ENCODE measurements at places on chromosomes 12 and 14.

DNA sequence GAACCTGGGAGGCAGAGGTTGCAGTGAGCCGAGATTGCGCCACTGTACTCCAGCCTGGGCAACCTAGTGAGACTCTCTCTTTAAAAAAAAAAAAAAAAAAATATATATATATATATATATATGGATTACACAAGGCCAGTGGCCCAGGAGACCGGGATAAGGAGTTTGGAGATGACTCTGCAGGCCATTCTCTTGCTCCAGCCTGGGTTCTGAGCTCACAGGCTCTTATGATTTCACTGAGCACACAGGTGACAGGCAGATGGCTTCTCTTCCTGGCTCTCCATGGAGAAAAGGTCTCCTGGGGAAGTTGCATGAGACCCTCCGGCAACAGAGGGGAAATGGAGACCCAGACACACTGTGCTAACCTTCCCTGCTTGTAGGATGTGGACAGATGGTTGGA is 98.7 kb upstream of the VASH1 start:
- DNase-seq, result no peak

GRCh38 chr14:96166461-96167223 is 38.0 kb upstream of the BDKRB2 start:
- DNase-seq, result no peak

DNA sequence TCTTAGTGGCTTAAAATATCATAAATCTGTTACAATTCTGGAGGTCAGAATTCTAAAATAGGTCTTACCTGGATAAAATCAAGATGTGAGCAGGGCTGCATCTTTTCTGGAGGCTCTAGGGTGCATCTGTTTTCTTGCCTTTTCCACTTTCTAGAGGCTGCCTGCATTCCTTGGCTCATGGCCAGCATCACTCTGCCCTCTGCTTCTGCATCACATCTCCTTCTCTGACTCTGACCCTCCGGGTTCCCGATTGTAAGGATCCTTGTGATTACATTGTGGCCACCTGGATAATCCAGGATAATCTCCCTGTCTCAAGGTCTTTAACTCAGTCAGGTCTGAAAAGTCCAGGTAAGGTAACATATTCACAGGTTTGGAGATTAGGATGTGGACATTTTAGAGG is 11.0 kb upstream of the BMP4 start:
- no peak for DNase-seq

- no peak for DNase-seq
Measured at GRCh38 chr12:66162701-66163100, 7.1 kb downstream of the TMBIM4 start.

DNA sequence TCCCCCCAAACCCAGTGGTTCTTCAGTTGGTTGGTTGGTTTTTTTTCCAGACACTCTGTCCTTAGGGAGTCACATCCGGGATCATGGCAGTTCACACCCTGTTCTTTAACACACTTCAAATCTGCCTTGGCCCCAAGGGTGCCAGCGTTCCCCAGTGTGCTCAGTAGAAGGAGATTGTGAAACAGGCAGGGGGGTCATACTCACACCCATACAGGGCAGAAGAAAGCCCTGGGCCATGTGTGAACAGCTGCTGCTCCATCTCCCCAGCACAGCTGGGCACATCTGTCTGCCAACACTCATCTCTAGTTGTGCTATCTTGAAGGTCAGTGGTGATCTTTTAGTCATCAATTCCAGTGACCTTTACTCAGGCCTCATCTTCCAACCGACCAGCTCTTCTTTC is 64.4 kb upstream of the FUT8 start:
- no peak for DNase-seq

DNA sequence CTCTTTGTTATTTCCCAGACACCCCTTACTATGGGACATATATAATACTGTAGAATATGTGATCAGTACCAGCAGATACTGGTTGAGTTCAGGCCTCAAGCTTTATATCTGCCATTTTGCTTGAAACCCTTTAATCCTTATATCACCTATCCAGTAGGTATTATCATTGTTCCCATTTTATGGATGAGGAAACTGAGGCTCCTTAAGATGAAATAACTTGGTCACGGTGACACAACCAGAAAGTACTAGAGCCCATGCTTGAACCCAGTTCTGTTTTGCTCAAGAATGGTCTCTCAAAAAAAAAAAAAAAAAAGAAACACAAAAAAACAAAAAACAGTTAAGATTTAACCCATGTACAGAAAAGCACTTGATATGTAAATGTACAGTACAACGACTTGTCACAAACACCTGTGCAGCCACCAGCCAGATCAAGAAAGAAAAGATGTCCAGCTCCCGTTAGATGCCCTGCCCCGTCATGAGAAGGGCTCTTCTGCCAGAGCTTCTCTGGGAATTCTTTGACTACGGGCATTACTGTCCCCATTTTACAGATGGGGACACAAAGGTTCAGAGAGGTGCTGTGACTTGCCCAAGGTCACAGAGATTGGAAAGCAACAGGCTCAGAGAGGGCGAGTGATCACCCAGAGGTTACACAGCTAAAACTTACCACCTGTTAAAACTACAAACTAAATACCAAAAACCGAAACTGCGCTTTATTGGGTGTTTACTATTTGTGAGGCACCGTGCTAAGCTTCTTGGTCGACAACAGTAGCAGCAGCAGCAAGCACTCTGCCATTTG is 669 bp upstream of the WSCD2 start:
- no peak for DNase-seq

GRCh38 chr14:75554482-75554881 is 23.9 kb upstream of the FLVCR2 start:
- no peak for DNase-seq

- no peak for DNase-seq
Measured at GRCh38 chr14:54350203-54350602, 46.6 kb upstream of the CDKN3 start.

DNA sequence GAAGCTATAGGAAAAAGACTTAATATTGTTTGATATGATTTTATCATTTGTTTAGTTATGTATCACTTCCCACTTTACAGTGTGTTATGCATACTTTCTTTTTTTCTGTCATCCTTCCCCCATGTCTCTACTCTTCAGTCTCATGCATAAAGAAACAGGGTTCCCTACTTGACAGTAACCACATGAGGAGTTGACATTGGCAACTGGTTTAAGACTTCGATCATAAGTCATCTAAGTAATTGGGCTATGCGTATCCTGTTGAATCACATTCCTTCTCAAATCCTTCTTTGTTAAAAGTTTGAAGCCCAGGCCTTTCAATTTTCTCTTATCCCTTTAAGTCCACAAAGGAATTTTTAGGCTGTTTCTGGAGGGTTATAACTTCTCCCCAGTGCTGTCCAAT is 358.7 kb downstream of the RAD51B start:
- DNase-seq, result no peak

GRCh38 chr12:5684989-5685388 is 253.1 kb downstream of the NTF3 start:
- DNase-seq, result no peak

DNA sequence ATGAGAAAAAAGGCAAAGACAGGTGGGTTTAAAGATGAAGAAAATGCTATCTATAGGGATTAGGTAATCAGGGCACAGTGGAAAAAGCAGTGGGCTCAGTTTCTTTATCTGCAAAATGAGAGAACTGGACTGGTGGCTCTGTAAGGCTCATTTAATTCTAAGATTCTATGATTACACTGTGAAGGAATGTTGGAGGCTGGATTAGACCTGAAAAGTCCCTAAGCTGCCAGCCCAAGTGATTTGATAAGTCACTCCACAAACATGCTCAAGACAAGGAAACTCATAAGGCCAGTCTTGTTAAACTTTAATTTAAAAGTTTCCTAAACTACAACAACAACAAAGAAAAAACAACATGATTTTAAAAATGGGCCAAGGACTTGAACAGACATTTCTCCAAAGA is 75.1 kb downstream of the DCAF5 start:
- no peak for DNase-seq

DNA sequence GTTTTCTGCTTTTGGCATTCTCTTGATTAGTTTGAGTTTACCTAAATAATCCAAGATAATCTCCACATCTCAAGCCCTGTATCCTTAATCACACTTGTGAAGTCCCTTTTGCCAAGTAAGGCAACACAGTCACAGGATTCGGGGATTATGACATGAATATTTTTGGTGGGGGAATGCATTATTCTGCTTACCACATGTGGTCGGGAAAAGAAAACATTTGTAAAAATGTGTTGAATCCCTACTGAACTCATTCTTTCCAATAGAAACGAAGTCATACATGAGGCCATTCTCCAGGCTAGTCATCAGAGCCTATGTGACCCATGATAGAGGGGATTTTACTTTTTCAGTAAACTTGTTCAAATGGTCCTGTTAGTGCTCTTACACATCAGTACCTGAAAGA is 58.5 kb upstream of the PRICKLE1 start:
- no peak for DNase-seq

- no peak for DNase-seq
Measured at GRCh38 chr12:69163681-69164362, 75.5 kb upstream of the CPSF6 start.

GRCh38 chr14:99132821-99133635 is 139.0 kb downstream of the BCL11B start:
- no peak for DNase-seq

DNA sequence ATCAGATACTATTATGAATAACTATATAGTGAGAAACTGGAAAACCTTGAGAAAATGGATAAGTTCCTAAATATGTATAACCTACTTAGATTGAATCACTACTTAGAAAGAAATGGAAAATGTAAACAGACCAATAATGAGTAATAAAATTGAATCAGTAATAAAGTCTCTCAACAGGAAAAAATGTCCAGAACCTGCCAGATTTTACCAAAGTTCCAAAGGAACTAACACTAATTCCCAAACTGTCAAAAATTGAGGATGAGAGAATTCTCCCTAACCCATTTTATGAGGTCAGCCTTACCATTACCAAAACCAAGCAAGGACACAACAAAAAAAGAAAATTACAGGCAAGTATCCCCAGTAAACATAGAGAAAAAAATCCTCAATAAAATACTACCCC is 272.0 kb downstream of the RPAP3 start:
- no peak for DNase-seq

DNA sequence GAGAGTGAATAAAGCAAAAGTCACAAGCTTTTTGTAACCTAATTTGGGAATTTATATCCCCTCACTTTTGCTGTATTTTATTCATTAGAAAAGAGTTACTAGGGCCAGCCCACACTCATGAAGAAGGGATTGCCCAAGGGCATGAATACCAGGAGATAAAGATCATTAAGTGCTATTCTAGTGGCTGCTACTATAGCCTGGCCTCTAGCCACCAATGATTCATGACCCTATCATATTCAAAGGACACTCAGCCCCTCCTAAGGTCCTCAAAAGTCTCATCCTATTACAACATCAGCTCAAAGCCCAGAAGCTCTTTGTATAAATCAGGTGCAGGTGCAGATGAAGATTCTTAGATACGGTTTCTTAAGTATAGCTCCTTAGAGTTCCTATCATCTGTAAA is 518.1 kb downstream of the TRHDE start:
- no peak for DNase-seq

DNA sequence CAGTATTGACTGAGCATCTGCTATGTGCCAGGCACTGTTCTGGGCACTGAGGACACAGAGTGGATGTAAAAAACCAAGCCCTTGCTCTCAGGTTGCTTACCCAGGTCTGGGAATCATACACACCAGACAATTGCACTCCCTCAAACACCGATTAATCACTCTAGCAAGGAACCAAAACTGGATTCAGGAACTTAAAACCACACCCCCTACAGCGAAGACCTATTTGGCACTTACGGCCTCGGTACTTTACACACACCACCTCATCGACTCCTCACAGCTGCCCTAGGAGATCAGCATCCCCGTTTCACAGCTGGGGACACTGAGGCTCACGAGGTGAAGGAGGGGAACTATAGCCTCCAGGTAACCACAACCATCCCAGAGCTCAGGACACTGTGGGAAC is 1.6 kb downstream of the GLTP start:
- DNase-seq, result no peak

DNA sequence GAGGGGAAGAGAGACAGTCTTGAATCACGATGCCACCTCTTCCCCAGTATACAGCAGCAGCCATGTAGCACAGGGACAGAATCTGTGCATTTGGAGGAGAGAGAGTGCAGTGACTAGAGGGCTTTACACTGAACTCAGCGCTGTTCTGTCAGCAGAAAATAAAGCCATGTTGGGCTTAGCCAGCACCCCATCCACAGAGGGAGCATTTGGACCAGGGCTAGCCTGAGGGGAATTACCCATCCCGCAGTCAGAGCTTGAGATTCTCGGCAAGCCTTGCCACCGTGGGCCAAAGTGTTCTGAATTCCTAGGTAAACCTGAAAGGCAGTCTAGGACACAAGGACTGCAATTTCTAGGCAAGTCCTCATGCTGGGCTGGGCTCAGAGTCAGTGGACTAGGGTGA is 120.4 kb upstream of the CNOT2 start:
- no peak for DNase-seq

GRCh38 chr12:131738196-131738595 is 27.3 kb downstream of the SFSWAP start:
- peak; percentile 63 for DNase-seq
